ENCODE measurements at places on chromosomes 1 and 21. TPM values are rescaled to one million over a fixed set of nuclear protein-coding genes. Genes with fewer than 3 reads are reported as not detected.

DNA sequence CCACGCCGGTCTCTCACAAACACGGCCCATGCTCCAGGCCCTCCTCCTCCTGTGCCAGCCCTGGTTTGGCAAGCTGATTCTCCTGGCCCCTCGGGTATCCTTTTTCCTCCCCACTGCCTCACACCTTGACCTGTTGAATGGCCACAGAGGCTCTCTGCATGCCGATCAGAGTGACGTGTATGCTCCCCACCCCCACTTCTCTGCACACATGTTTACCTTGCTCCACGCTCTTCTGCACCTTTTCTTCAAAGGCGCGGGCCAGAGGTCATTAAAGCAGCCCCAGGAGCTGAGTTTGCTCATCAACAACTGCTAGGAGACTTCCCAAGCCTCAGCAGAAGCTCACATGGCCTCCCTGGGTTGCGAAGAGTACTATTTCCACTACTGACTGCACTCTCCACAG lies 139.3 kb upstream of the EDN2 start:
- DNase-seq: no peak

DNA sequence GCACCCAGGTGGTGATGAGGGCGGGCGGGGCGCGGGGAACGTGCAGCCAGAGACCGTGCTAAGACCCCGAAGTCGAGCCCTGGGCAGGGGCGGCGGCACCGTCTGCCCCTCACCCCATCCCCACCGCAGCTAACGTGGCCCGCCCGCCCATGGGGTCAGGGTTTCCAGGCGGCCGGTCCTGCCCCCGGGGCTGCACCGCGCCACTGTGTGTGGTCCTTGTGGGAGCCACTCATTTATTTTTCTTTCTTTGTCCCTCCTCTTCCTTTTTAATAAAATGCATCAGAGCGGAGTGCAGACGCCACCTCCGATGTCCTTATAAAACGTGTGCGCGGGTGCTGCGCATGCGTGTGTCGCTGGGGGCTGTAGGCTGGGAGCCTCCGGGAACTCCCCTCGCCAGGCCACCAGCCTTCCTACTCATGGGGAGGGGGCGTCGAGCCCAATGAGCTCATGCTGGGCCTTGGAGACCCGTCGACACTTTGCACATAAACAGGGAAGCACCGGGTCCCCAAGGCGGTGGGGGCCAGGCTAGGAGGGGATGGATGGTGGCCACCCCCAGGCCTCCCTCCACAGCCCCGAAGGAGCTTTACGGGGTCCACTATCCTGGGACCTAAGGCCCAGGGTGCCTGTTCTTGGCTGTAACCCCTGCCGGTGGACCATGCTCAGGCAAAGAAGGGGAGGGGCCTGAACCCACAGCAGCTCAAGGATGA lies 59.9 kb downstream of the WNT9A start:
- no peak for DNase-seq

DNA sequence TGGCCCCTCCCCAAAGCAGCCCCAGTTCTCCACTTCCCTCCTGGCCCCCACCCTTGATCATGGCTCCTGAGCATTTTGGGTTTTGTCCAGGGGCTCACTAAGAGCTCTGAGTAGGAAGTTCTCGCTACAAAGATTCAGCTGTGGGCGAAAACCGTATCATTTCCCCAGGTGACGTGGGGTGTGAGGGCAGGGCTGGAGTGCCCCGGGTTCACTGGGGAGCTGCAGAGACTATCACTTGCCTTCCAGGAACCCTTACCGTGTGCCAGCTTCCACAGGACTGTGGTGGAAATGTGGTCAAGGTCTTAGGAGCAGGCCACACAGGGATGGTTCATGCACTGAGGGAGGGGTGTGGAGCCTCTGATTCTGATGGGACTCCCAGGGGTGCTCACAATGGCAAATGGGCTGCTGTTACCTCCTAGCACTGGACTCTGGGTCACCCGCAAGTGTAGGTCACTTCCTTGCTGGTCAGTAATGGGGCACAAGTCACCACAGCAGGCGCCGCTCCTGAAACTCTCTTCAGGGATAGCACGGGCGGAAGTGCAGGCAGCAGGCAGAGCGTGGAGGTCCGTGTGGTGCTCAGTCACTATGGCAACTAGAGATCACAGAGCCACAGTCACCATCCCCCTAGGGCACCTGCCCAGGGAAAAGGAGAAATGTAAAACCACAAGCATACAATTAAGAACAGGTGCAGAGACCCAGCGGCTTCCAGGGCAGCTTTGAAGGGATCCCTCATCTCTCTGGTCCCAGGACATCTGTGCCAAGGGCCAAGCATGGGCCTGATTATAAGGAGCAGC lies 35.4 kb downstream of the RSPH1 start:
- peak; percentile 8 for DNase-seq

DNA sequence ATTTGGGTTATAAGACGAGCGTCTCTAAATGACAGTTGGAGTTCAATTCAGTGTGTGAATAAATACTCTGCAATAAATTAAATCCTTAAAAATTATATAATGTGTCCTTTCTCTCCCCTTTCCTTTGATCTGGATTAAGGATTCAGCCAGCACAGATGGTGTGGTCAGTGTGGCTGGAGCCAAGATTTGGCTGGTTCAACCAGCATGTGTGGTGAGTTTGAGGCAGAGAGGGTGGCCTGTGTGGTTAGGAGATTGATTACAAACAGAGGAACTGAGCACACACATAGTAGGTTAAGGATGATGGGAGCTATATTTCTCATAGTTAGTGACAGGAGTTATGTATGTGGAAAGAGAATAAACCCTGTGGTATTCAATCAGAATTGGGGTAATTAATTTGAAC lies 14.2 kb upstream of the AMIGO1 start:
- peak; percentile 82 for DNase-seq

- DNase-seq: no peak
Measured at GRCh38 chr21:34801519-34802132, 132.8 kb downstream of the CLIC6 start.

- no peak for DNase-seq
Measured at GRCh38 chr1:240621249-240621648, 9.3 kb upstream of the GREM2 start.

- DNase-seq: no peak
Measured at GRCh38 chr1:223718850-223719249, 6.5 kb downstream of the CAPN2 start.

DNA sequence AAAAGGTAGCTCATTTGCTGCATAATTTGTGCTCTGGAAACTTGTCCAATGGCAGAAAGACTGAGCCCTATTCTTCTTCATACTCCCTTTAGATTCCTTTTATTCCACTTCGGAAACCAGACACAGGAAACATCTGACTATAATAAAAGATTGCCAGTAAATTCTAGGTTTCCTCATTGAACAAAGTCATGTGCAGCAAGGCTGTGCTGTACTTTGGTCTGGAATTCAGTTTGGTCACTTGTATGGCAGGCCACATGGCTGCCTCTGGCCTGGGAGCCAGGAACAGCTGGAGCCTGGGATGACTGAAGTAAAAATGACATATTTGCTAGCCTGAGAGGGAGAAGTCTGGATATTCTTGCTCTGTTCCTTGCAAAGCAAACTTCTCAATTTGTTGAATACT lies 79.6 kb downstream of the ST3GAL3 start:
- DNase-seq: peak; percentile 31

DNA sequence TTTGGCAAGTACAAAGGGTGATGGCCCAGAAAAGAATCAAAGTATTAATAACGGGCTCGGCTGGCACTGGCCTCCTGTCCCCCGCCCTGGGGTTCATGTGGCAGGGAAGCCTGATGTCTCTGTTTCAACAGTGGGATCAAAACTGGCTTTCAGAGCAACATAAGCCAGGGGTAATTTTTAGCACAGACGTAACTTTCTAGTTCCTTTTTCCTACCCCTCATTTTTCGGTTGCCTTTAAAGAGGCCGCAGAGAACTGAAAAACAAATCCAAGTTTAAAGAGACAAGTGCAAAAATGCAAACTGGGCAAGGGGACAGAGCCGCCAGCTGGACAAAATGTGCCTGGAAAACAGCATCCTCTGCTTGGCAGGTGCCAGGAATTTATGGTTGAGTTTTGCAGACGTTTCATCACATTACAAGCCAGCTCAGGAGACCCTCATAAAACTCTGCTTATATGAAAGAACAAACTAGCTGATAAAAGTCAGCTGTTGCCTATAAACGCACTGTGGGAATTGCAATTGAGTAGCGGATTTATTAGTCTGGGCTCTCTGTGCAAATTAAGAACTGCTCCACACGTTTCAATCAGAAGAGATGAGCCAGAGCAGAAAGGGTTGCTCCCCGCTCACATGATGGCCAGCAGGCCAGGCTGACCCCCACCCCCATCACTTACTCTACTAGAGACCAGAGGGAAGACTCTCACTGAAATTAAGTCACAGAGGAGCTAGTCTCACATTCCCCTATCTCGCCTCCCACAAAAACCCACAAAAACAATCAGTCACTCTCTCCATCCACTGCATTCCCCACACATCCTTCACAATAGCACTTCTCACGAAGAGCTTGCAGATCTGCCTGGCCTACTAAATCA lies 15.8 kb upstream of the CDCA8 start:
- no peak for DNase-seq

- peak; percentile 36 for DNase-seq
Measured at GRCh38 chr1:114008480-114008941, 29.2 kb downstream of the OLFML3 start.

DNA sequence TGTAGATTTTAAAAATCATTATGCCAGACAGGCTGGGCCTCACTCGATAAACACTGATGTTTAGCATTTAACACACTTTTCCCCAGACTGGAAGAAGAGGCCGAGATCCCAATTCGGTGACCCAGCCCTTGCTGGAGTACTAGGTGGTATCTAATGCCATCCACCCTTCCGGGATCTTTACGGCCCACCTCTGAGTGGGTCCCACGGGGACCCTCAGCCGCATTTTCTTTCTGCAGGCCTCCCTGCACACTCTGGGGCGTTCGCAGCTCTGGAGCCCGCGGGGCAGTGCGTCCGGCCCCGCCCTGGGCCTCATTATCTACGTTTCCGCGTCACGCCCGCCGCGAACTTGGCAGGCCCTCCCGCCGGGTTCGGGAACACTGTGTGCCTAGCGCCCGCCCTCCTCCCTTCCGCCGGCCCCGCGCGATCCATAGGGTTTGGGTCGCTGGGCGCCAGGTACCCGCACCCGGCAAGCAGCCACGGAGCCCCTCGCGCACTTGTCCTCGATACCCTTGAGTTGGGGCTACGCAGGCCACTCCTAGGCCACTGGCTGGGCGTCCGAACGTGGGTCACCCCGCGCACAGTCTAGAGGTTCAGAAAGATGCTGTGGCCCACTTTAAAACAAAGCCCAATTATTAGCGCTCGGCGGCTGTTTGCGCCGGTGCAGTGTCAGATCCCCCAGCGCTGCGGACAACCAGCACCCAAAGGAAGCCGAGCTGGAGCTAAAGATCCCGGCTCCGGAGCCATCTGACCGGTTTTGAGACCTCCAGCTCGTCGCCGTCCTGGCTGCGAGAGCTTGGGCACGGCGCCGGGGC lies 950 bp upstream of the EVA1C start:
- DNase-seq: peak; percentile 74

GRCh38 chr21:45166931-45167330 lies 92.6 kb downstream of the ADARB1 start:
- DNase-seq: no peak

The TTC13 gene
- 10.5 TPM for total RNA-seq

The NBPF10 gene
- 0.84 TPM for total RNA-seq

The C8B gene
- not detected for total RNA-seq

The SETD4 gene
- total RNA-seq: 14.4 TPM

The CASQ1 gene
- not detected for total RNA-seq

The BEND5 gene
- total RNA-seq: 1.6 TPM

The LDLRAD2 gene
- not detected for total RNA-seq

Measured in RPMI7951 (cell line).